Right renal pelvis (tissue), 4 donors: ENCODE measurements at places on chromosomes 6 and 20.

GRCh38 chr6:34484899-34485298, 19.0 kb downstream of the PACSIN1 start:
- no peak for DNase-seq

GRCh38 chr6:161584051-161584450, 310.2 kb upstream of the AGPAT4 start:
- no peak for DNase-seq

- no peak for DNase-seq
Observed at GRCh38 chr20:57001126-57001767, 265.2 kb downstream of the BMP7 start.

DNA sequence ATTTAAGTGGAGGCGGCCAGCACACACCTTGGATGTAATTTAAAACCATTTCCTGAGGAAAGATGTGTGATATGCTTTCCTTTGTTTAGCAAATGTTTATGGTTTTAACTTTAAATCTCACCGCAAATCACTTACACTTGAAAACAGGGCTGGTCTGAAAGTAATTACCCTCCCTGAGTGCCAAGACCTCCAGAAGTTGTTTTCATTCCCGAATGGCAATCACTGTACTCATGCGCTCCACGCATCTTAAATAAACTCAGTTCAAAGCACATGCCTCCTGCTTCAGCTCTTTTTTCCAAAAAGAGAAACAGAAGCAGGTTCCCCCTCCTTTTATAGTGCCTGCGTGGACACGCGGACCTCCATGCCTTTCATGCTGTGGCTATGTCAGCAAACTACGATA, 224.0 kb downstream of the SMOC2 start:
- DNase-seq = no peak

DNA sequence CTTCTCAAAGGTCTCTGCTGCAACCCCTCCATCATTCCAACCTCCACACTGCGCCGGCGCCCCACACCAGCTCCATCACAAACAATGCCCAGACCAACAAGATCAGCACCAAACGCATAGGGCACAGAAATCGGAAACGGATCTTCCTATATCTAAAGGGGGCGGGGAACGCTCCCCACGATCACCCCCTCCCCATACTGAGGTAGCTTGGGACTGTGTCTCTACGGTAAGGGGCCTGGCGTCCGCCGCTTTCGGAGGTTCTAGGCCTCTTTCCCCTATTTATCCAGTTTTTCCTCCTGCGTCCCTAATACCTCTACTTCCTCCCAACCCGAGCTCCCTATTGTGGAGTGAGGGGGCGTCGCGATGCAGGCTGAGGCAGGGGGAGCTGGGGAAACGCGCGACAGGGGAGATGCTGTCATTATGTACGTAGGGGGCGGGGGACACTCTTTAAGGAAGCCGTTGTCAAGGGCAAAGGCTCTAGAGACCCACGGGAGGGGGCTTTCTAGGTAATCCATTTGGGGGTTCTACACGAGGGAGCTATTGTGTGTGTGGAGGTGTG, 909 bp downstream of the DNAAF9 start:
- peak; percentile 20 for DNase-seq

- DNase-seq = no peak
Observed at GRCh38 chr20:13870170-13870748, 85.4 kb downstream of the NDUFAF5 start.

DNA sequence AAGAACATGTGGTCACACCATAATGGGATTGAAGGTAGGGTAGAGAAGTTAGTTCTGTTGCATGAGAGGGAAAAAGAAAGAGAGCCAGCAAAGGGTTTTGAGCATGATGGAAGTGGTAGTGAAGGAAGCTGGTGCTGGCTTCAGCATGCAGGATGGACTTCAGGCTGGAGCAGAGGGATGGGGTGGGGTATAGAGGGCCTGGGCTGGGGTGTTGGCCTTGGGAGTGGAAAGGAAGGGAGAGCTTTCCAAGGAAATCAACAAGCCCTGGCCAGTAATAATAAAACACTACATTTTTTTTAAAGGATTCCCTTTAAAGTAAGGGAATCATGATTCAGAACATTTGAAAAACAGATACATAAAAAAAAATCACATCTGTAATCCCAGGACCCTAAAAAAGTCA, 61.2 kb downstream of the LAMA4 start:
- no peak for DNase-seq

- no peak for DNase-seq
Observed at GRCh38 chr20:56860413-56860812, 231.3 kb downstream of the TFAP2C start.

- no peak for DNase-seq
Observed at GRCh38 chr20:5463007-5463686, 146.4 kb upstream of the PROKR2 start.

DNA sequence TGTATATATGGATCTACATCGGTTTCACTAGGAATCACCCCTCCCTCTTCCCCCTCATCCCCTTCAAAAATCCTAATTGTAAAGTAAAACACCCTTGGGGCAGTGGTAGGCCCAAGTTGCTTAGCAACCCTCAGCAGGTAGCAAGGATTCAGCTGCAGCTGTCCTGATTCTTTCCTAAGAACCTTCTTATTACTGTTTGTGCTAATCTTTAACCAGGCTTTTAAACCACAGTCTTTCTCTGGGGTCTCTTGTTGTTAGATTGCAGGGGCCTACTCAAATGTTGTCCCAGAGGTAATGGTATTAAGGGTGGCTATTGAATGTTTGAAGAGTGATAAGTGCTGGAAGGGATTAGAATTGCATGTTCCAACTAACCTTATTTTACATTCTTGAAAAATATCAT, 46.4 kb downstream of the PRL start:
- DNase-seq = no peak
